GOT3 (cell line): ENCODE measurements at places on chromosomes 16 and 17.

DNA sequence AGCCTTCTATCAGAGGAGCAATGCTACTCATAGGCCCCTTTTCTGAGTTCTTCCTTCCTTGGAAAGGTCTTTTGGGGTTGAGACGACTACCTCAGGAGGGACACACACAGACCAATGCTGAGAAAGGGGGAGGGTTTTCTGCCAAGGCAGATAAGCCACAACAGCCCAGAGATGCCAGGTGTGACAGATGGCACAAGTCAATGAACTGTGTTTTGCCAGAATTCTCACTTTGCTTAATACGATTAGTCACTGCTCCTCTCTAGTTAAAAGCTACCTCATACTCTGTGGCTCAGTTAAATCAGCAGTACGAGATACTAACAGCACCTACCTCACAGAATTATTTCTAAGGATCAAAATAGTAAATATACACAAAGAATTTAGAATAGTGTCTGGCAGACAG is 8.0 kb downstream of the BRD7 start:
- no peak for DNase-seq

GRCh38 chr16:85004587-85005205 is 6.6 kb downstream of the ZDHHC7 start:
- DNase-seq: no peak

GRCh38 chr17:68849673-68850610 is 105.2 kb downstream of the ABCA8 start:
- DNase-seq: no peak

- DNase-seq: no peak
Observed at GRCh38 chr17:57684711-57685498, 60.2 kb downstream of the CCDC182 start.

DNA sequence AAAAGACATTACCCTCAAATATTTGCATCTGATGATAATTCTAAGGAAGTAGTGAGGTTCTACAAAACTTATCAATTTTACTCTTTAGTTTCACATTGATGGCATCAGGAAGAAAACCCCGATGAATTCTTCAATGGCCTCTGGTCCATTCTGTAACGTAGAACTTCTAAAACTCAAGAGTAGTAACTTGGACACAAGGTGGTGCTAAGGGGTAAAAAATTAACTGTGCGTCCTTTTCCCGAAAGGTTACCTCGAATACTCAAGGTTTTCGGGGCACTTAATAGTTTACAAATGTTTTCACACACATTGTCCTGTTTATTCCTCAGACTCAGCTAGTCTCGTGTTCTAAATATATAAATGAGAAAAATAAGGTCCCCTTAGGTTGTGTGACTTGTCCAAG is 517.3 kb upstream of the ZFHX3 start:
- no peak for DNase-seq

DNA sequence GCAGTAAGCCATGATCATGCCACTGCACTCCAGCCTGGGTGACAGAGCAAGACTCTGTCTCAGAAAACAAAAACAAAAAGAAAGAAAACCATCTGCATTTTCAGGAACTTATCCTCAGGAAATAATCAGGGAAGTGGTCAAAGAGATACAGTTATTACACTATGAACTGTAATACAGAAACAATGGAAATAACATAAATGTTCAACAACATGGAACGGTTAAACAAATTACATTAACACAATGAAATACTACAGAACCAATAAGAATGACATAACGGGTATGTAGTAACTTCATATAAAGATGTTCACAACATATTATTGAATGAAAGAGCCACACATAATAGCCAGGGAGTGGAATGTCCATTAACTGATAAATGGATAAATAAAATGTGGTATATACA is 6.7 kb downstream of the BBS2 start:
- DNase-seq: no peak

DNA sequence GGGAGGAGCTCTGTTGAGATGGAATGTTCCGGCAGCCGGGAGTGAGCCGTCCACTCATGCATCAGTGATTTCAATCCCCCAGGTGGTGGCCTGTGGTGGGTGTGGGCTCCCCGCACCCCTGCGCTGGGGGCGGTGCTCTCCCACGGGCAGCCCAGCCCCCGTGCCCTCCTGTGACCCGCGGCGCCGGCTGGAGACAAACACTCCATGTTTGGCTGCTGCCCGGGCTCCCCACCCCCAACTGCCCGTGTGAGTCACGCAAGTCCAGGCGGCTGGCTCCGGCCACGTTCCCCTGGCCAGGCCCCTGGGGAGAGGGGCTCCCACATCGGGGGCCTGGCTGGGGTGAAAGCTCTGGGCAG is 29.4 kb downstream of the CACNA1H start:
- DNase-seq: peak; percentile 42

DNA sequence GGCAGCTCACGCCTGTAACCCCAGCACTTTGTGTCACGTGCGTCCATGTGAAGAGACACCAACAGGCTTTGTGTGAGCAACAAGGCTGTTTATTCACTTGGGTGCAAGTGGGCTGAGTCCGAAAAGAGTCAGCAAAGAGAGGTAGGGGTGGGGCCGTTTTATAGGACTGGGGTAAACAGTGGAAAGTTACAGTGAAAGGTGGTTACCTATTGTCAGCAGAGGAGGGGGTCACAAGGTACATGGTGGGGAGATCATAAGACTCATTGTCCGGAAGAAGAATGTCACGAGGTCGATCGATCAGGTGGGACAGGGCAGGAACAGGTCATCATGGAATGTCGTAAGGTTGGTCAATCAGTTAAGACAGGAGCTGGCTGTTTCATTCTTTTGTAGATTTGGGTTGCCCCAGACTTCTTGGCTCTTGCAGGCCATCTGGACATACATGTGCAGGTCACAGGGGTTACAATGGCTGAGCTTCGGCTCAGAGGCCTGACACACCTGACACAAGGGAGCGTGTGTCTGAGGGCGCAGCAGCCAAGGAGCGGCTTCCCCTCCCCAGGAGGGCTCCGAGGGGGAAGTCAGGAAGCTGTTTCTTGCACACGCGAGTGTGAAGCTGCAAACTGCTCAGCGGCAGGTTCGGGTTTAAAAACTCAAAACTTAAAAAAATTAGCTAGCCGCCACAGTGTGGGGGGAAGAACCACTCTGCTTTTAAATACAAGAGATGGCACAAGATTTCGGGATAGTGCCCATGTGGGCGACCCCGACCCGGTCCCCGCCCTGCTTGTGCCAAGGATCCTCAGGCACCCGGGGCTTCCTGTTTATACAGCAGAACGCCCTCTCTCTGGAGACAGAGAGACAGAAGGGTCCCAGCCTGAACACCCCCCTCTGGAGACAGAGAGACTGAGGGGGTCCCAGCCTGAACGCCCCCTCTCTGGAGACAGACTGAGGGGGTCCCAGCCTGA is 12.4 kb upstream of the TEX19 start:
- no peak for DNase-seq

GRCh38 chr16:15741207-15741871 is 91.3 kb downstream of the NDE1 start:
- no peak for DNase-seq

- no peak for DNase-seq
Observed at GRCh38 chr17:49298371-49298976, 63.6 kb downstream of the ZNF652 start.

DNA sequence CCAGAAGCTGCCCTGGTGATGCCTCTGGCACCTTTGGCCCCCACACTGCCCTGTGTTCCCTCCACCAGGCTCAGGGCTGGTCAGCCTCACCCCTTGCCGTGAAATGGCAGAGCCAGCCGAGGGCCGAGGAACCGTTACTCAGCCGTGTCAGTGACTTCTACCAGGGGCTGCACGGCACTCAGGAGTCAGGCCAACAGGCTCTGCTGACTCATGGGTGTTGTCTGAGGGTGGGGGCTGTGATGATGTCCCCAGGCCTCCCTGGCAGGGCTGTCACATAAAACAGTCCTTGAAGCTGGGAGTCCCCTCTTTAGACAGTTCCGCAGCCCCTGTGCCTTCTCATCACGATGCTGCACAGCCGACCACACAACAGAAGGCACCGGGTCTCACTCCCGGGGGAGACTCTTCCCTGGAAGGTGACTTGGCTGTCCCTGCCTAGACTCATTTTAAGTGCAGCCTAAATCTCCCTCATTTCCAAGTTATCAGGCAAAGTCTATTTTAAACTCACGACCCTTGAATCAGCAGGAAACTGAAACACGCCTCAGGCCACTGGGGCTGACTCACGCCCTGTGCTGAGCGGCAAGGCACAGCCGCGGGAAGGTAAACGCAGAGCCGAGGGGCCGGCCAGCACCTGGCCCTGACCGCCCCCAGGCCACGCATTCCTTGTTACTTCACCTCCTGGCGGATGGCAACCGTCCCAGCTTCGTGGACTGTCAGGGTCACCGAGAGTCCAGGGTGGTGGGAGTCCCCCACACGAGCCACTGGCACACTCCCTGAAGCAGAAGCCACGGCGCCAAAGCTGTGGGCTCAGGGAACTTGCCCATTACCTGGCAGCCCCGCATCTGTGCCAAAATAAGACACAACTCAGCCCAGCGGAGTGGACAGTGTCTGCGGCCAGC is 102.6 kb downstream of the ZNF778 start:
- DNase-seq: peak; percentile 29

GRCh38 chr17:44901411-44901921 is 2.2 kb upstream of the EFTUD2 start:
- no peak for DNase-seq
